CD4-positive, alpha-beta memory T cell (primary cell): ENCODE measurements at places on chromosomes 2 and 18.

- no peak for DNase-seq
Observed at GRCh38 chr2:14761118-14761517, 128.6 kb downstream of the LRATD1 start.

- DNase-seq, result no peak
Observed at GRCh38 chr2:42029171-42029570, 18.6 kb upstream of the PKDCC start.

- DNase-seq, result no peak
Observed at GRCh38 chr2:99472600-99472960, 17.2 kb downstream of the REV1 start.

DNA sequence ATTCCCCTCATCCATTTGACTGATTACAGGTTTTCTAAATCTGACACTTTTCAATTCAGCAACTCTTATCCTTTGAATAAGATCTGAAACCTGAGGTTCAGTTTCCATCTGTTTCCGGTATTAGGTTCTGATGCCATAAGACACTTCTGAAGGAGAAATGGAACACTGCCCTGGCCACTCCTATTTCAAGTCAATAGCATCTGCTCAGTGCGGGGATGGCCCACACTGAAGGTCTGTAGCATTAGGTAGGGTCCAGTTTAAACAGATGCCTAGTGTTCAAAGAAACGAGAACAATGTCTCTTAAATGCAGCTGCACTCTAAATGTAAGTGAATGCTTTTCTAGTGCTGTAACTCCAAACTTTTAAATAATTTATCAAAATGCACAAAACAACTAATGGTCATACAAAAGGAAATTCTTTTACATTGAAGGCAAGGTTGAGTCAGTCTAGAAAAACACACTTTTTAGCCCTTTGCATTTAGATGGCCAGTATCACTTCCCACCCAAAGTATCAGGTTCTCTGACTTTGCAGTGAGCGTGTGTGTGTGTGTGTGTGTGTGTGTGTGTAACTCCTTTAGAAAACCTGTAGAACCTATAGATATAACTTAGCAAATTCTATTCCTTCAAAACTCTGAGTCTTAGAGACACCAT is 78.2 kb downstream of the STK39 start:
- no peak for DNase-seq

DNA sequence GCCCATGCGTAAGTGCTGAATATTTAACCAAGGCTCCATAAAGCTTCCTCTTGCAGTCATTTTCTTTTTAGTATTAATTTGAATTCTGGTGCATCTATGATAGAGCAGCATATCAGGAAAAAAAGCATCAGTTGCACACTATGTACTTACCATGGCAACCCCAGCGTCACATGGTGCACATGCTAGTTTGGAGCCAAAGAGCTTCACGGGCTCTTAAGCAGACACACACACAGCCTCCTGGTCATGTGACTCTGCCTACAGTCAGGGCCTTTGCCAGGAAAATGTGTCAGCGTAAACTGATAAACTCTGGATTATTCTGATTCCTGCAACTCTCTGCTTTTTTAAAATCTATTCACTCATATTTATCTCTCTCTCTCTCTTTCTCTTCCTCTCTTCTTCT is 30.2 kb downstream of the NYAP2 start:
- DNase-seq, result no peak

DNA sequence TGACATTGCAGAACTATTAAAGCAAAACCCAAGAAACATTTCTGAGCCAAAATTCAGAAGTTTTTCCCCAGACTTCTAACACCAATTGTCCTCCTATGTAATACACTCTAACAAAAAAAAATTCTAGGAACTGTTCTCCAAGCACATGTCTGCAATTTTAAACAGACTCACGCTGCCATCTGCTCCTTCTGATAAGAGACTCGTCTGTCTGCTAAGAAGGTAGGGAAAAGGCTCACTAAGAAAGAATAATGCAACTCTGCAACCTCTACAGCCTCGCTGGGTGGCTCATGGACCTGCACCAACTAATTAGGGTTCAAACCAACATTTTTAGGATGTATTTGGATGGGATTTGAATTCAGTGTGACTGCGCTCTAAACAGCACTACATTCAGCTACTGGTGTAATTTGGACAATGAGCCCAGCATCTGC is 366.5 kb downstream of the DSC3 start:
- no peak for DNase-seq

DNA sequence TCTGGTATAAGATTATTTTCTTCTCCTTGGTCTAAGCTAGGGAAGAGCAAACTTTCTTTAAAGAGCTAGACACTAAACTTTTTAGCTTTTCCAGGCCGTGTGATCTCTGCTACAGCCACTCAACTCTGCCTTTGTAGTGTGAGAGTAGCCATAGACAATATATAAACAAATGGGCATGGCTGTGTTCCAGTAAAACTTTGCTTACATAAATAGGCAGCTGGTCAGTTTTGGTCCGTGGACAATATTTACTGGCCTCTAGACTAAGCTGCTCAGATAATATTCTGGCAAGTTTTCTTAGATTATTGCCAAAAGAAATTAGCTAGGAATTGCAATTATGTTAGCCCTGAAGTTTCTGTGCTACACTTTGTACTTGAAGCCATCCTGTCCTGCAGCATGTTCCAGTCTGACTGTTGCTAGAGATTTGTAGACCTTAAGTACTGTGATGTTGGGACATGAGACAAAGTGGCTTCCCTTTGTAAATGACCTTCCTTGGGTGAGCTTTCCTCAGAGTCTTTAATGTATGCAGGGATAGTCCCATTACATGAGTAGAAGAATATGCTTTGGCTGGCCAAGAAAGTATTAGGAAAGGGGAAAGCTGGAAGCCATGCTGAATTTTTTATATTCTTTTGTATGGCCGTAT is 126.9 kb downstream of the SOX11 start:
- no peak for DNase-seq

- DNase-seq, result no peak
Observed at GRCh38 chr2:109448946-109449788, 164.6 kb downstream of the SEPTIN10 start.

DNA sequence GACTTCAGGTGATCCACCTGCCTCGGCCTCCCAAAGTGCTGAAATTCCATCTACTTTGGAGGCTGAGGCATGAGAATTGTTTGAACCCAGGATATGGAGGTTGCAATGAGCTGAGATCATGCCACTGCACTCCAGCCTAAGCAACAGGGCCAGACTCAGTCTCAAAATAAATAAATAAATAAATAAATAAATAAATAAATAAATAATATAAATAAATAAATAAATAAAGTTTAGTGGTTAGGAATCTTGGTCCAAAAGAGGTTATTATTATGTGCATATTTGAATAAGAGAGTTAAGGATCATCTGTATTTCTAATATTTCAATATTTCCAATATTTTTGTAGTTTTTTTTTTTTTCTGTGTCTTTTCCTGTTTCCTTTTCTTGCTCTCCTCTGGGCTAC is 90.8 kb downstream of the HS6ST1 start:
- no peak for DNase-seq

- no peak for DNase-seq
Observed at GRCh38 chr2:61693744-61694143, 155.6 kb upstream of the XPO1 start.

GRCh38 chr2:102111823-102112222 is 30.7 kb upstream of the IL1R1 start:
- no peak for DNase-seq

- DNase-seq, result no peak
Observed at GRCh38 chr2:61461404-61461803, 9.5 kb downstream of the USP34 start.

GRCh38 chr2:163703386-163703785 is 32.4 kb downstream of the FIGN start:
- DNase-seq, result no peak
